ENCODE measurements at places on chromosomes 1 and 21.

- no peak for DNase-seq
These were observed 38.3 kb downstream of the WDR3 start for GRCh38 chr1:117967881-117968280.

GRCh38 chr21:15872236-15872635 is 142.5 kb downstream of the USP25 start:
- no peak for DNase-seq

DNA sequence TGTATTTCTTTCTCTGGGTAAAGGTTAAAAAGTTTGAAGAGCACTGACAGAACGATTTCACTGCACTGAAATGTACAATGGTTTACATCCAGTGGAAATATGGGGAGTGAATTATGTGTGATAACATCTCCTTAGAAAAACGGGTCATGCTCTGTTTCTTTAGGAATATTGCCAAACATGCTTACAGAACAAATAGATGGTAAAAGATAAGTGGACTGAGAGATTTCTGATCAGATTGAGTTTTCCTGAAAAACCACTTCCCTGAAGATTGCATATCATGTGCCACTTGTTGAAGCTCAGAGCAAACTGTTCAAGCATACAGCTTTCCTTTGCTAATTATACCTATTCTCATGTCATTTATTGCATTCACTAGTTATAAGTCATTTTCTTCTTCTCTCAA is 29.9 kb upstream of the DISP1 start:
- peak; percentile 16 for DNase-seq

DNA sequence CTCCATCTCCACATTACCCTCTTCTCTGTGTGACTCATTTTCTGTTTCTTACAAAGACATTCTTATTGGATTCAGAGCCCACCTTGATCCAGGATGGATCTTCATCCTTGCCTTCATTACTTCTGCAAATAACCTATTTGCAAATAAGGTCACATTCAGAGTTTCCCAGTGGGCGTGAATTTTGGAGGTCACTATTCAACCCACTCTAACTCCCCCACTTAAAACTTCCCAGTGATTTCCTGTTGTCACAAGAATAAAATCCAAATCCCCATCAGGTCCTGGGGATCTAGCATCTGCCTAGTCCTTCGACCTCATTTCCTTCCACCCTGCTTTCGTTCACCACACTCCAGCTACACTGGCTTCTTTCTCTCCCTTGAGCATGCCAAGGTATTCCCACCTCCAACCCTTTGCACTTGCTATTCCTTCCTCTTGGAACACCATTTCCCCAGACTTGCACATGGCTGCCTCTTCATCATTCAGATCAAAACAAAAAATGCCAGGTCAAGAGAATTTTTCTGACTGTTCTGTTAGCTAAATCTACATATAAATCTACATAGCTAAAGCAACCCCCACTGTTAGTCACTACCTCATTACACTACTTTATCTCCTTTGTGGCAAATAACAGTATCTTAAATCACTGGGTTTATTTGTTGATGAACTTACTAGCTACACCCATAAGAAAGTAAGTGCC is 187.2 kb downstream of the TOMM20 start:
- no peak for DNase-seq

GRCh38 chr1:87972811-87973210 is 644.1 kb downstream of the LMO4 start:
- no peak for DNase-seq

DNA sequence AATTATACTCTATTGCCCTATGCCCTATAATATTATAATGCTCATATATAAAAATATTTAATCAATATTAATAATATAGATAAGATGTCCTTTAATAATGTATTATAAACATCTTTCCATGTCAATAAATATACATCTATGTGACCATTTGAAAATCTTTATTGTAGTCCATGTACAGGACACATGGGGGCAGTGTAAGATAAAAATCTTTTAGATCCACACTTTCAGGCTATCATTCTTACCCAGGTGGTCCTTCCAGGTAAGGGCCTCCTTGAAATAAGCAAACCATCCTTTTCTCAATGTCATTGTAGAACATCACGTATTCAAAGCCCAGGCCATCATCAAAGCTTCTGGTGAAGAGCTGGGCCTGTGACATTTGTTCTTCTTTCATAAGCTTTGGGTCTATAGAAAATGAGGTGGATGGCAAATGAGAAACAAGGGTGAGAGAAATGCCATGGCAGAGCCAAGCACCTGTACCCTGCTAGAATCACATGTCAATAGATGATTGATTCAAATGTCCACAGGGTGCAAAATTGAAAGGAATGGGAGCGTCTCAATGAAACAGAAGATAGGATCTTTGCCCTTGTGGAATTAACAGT is 20.2 kb downstream of the THEM4 start:
- no peak for DNase-seq

GRCh38 chr1:18249631-18250030 is 142.0 kb downstream of the IGSF21 start:
- no peak for DNase-seq

- DNase-seq = no peak
These were observed 51.8 kb downstream of the CD46 start for GRCh38 chr1:207803678-207804077.
